ENCODE measurements at places on chromosomes 4 and X.

DNA sequence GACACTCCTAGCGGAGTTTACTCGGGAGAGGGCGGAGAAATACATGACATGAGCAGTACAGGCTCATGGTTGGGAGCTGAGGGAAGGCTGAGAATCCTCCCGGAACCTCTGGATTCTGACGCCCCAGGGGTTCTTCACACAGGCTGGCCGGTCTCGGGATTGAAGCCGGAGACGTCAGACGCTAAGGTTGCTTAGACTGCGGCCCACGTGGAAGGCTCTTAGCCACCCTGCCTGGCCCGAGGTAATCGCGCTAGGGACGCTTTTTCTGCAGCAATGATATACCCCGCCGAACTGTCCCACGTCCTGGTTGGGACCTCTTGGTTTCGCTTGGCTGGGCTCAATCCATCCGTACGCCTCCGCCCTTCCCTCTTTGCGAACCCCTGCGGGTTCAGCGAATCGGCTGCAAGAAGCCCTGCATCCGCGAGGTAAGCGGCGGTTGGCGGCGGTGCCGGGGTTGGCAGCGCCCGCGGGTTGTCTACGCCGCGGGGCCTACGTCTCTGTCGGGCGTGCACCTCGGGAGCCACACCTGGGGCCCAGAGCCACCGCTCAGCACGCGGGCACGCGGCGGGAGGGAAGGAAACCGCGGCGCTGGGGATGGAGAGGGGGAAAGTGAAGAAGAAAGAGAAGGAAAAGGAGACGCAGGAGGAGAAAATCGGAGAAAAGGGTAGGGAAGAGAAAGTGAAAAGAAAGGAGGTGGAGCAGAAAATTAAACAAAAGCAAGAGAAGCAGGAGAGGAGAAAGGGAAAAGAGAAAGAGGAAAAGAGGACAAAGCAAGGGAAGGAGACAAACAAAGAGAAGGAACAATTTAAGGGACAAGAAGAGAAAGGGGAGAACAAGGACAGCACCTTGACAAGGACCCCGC, at the start of gene ARL9:
Gene ARL9 (plus strand): TSS at position 523 of the 862 bp plus-strand sequence. CDS start 72 bp downstream, at position 595.
- DNase-seq = no peak

- no peak for DNase-seq
Measured at GRCh38 chrX:101429934-101430333, 21.9 kb downstream of the HNRNPH2 start.

GRCh38 chrX:24696294-24696693, 2.6 kb downstream of the POLA1 start:
- DNase-seq = no peak

DNA sequence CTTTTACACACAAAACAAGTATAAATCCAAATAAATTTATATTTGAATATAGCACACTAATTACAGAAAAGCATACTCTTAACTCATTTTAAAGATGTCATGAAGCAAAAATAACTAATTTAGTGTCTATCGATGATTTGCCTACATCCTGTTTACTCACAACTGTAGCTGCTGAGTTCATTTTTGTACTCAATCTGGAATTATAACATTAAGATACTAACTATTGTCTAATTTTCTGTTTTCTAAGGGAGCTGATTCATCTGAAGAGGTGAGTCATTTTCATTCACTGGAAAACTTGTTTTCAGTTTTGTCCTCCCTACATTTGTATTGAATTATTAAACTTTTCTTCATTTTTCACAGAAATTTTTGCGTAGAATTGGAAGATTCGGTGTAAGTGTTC, 3.7 kb downstream of the STATH start:
- no peak for DNase-seq

Data from NCI-H1694 treated with DMSO at 0.1 percent for 48 hours (cell line).